ENCODE measurements at places on chromosomes 7 and 10.

GRCh38 chr10:45008524-45009161 lies 7.9 kb downstream of the ZNF22 start:
- DNase-seq = peak; percentile 53

GRCh38 chr7:36285276-36285675 lies 104.4 kb upstream of the ANLN start:
- DNase-seq = no peak

DNA sequence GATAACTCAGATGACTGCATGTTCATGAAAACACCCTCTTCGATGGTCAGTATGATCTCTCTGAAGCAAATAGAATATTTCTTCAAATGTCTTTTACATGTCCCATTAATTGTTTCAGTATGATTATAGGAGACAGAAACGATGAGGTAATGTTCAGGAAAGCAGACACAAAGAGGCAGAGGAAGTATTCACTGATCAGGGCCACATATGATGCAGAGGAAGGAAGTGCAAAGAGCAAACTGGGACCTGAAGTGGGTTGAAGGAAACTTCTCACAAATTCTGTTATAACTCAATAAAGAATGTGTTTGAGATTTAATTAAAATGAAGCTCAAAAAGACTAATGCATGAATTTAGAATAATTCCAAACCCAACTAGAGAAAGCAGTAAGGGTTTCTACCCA lies 70.5 kb downstream of the TES start:
- no peak for DNase-seq

DNA sequence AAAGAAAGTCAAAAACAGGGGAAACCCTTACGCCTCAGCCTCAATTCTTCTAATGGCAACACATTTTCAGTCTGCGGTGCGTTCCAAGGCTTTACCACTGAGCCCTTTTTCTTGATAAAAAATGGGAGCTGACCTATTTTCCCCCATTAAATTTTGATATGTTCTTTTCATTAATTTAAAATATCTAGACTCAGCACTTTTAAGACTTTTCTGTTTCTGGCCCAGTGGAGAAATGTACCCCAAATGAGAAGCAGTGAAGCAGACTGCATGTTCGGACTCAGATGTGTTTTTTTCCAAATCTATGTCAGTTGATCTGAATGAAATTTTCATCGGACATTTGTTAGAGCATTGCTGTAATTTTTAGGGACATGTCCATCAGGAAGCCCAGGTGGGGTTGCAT lies 126.2 kb downstream of the SEC23IP start:
- no peak for DNase-seq

DNA sequence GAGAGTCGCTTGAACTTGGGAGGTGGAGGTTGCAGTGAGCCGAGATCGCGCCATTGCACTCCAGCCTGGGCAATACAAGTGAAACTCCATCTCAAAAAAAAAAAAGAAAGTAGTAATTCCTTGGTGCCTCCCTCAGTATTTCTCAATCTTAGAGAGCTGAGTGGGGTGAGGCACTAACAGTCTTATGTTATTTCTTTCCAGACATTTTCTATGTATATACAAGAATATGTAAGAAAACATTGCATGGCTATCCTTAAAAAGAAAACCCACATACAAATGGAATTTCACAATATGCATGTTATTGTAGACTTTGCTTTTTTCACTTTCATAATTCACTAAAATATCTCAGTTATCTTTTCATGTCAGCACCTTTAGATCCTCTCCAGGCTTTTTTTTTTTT lies 13.6 kb upstream of the SLF2 start:
- no peak for DNase-seq

- DNase-seq = no peak
Measured at GRCh38 chr7:21370283-21370982, 57.5 kb upstream of the SP4 start.

DNA sequence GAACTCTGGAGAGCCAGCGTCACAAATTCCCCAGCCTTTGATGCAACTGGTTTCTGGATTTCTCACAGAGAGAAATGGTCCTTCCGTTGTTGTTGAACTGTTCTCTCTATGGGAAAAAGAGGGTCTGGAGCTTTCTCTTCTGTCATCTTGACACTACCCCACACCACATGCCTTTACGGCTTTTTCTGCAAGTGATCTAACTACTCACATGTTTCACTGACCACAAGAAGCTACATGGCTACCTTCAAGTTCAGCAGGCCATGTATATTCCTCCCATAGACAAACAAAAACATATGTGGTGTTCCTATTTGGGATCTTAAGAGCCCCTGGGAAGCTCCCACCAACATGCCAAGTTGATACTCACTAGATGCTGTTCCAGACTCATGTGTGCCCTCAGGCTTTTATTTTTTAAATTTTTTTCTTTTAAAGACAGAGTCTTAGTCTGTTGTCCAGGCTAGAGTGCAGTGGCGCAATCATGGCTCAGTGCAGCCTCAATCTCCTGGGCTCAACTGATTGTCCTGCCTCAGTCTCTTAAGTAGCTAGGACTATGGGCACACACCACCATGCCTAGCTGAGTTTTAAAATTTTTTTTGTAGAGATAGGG lies 72.0 kb downstream of the RNF216 start:
- DNase-seq = no peak

GRCh38 chr10:55734112-55734511 lies 626.9 kb downstream of the ZWINT start:
- DNase-seq = no peak

- no peak for DNase-seq
Measured at GRCh38 chr7:154680894-154681659, 321.8 kb downstream of the PAXIP1 start.

GRCh38 chr7:158018098-158018762 lies 569.4 kb downstream of the PTPRN2 start:
- DNase-seq = no peak

DNA sequence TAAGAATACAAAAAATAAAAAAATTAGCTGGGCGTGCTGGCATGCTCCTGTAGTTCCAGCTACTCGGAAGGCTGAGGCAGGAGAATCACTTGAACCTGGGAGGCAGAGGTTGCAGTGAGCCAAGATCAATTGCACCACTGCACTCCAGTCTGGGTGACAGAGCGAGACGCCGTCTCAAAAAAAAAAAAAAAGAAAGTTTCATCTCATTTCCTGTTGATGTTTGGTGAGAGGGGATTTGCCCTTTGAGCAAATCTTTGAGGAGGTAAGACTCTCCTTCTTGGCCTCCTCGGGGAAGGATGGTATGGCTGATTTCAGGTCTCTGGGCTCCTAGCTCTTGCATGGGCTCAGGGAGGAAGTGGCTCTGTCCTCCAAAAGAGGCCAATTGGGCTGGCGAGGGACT lies 3.6 kb upstream of the GRID2IP start:
- no peak for DNase-seq

- DNase-seq = no peak
Measured at GRCh38 chr7:131525820-131526219, 30.6 kb downstream of the PODXL start.

GRCh38 chr7:114310345-114311110 lies 104.1 kb upstream of the FOXP2 start:
- DNase-seq = no peak

DNA sequence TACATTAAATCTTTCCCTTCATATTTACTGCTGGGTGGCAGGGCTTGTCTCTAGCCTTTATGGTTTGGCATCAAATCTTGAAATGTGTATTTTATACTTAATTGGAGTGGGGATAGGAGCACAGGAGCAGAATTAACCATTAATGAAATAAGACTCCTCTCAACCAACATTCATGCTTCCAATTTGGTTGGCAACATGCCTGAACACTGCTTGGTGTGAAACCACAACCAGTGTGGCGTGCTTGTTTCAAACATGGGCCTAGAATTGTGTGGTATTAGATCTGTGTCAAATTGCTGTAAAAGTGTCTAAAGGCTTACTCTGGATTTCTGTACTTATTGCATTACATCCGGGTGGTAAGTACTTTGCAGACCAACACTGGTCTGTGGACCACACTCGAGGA lies 25.1 kb upstream of the VPS41 start:
- no peak for DNase-seq

DNA sequence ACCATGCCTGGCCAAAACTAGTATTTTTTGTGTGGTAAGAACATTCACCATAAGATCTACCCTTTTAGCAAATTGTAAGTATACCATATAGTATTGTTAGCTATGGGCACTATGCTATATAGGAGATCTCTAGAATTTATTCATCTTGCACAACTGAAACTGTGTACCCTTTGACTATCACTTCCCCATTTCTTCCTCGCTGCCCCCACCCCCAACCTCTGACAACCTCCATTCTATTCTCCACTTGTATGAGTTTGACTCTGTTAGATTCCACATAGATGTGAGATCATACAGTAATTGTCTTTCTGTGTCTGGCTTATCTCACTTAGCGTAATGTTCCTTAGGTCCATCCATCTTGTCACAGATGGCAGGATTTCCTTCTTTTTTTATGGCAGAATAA lies 3.6 kb downstream of the CASP7 start:
- no peak for DNase-seq
